Germinal center (tissue), 1 donor: ENCODE measurements at places on chromosomes 11 and 22.

- no peak for DNase-seq
Measured at GRCh38 chr11:99316776-99317520, 296.2 kb downstream of the CNTN5 start.

DNA sequence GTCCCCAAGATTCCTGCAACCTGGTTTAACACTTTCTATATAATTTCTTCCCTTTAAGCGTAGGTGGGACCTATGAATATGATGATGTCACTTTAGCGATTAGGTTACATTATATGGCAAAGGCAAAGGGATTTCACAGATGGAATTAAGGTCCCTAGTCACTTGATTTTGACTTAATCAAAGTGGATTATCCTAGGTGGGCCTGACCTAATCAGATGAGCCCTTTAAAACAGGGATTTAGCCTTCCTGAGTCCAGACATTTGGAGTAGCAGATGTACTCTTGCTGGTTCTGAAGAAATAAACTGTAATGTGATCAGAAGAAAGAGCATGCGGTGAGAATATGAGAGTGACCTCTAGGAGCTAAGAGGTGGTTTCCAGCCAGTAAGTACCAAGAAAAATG lies 67.8 kb upstream of the LIN7C start:
- DNase-seq = no peak

- no peak for DNase-seq
Measured at GRCh38 chr11:106001304-106002012, 20.6 kb downstream of the MSANTD4 start.

DNA sequence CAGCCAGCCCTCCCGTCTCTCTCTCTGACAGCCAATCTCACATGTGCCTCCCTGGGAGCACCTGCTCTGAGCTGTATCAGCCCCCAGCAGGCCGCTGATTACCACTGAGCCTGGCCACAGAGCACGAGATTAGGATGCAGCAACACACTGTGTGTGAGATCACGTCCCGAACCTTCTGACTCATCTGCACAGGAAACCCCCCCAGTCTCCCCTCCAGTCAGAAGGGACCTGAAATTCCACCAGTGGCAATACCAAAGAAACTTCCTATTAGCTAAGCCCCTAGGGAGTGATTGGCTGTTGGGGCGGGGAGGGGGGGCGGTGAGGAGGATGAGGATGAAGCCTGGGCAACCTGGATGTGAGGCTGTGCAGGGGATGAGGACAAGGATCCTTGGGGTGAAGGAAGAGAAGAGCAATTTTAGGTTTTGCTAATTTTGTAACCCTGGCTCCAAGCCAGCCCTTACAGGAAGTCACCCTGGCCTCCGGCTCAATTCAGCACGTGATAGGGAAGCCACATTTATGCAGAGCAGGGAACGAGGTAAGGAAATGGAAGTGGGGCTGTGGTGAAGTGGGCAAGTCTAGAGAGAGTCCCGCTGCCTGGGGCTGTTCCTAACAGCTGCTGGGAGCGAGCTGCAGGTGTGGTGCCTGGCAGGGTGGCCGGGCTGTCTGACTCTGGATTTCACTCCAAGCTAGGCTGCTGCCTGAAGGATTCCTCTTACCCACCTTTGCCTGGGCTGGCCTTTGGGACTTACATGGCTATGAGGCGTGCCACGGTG lies 1.9 kb downstream of the SLC43A3 start:
- peak; percentile 25 for DNase-seq

GRCh38 chr11:123525511-123525918 lies 95.4 kb downstream of the GRAMD1B start:
- DNase-seq = no peak

DNA sequence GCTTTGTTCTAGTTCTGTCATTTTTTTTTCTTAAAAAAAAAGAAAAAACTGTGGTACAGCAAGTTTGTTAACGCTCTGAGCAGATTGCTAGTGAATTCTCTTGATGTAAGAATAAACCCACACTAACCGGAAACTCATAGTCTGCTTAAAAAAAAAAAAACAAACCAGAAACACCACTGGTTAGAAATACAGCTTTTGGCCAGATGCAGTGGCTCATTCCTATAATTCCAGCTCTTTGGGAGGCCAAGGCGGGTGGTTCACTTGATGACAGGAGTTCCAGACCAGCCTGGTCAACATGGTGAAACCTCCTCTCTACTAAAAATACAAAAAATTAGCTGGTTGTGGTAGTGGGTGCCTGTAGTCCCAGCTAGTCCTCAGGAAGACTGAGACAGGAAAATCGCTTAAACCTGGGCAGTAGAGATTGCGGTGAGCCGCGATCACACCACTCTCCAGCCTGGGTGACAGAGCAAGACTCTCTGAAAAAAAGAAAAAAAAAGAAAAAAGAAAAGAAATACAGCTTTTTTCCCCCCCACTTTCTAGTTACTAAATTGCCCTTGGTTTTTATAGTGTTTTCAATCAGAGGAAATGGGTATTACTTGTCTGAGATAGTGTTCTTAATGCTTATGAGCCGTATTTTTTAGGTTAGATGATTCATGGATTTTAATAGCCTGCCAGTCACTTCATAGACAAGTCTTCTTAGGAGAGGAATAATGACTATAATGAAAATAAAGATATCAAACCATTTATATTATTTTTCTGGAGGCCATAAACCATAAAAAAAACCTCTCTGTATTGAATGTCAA lies 222.8 kb downstream of the DDX10 start:
- DNase-seq = no peak
